ENCODE measurements at places on chromosomes 2 and 18.
A peak's percentile ranks its signal among the peaks of the same experiment; 100 is the strongest.

DNA sequence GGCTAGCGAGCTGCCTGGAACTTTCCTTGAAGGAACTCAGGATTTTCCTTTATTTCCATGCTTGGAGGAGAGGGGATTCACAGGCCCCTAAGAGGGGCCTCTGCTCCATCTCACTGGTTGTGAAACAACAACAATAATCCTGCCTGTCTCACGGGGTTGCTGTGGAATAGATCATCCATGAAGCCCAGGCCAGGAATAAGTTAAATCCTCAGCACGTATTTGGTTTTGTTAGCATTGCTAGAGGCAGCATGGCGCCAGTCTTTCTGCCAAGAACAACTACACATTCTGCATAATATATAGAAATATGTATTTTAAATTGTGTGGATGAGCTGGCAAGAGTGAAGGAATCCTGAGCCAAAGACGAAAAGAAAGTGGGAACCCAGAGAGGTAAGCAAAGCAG is 80.8 kb upstream of the L3MBTL4 start:
- DNase-seq: no peak

GRCh38 chr2:194151231-194151630 is 1505.8 kb upstream of the SLC39A10 start:
- no peak for DNase-seq

- no peak for DNase-seq
Measured at GRCh38 chr18:48581206-48581605, 42.4 kb downstream of the CTIF start.

DNA sequence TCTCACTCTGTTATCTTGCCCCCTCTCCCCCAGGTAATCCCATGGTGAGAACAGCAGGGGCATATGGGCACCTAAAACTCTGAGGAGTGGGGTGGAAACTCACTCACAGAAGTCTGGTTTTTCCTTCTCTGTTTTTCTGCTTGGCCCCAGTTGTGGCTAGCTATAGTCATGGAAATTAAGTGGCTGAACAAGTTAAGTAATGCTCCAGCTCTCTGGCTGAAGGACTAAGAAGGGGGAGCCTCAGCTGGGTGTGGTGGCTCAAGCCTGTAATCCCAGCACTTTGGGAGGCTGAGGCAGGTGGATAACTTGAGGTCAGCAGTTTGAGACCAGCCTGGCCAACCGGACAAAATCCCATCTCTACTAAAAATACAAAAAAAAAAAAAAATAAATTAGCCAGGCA is 261.0 kb downstream of the TPGS2 start:
- no peak for DNase-seq

DNA sequence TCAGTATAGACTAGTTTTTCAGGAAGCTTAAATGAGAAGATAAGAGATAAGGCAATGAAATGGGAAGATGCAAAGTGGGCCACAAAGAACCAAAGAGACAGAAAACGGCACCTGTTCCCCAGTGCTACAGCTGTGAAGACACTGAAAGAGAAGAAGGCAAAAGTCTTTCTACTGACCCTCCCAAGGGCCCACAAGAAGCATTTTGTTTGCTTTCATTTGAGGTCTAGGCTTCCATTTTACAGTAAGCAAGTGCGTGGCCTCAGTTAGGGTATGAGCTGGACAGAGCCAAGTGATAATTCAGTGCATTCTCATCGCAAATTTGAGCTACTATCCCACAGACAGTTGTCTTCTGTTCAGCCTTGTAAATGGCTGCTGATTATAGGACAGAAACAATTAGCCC is 53.4 kb upstream of the STK17B start:
- no peak for DNase-seq

DNA sequence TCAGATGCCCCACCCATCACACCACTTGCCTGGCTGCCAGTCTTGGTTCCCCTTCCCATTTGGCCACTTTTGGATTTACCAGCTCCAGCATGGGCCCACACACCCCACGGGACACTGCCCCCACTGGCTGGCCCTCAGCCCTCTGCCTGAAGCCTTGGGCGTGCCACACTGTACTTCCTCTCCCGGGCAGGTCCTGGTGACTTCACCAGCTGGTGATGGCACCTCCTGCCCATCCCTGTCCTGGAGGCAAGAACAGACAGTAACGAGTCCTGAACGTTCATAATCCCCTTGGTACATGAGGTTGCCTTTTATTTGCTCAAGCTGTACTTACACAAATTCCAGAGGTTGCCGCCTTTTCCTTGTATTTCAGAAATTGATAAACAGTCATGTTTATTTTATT is 81.1 kb downstream of the TMEM17 start:
- DNase-seq: no peak

DNA sequence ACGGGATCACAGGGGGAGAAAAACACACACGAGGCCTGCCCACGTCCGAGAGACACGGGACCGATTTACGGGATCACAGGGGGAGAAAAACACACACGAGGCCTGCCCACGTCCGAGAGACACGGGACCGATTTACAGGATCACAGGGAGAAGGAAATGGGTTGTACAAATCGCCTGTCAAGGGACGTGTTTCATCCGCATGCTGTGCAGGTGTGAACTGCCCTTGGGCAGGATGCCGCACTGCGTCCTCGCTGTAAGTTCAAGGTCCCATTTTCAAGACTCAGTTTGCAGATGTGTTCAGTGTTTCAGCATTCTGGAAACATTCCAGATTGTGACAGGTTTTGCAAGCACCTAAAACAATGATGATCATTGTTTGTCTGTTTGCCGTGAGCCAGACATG is 2.3 kb upstream of the KCNG2 start:
- no peak for DNase-seq

GRCh38 chr2:101435001-101435862 is 39.7 kb downstream of the RFX8 start:
- no peak for DNase-seq

DNA sequence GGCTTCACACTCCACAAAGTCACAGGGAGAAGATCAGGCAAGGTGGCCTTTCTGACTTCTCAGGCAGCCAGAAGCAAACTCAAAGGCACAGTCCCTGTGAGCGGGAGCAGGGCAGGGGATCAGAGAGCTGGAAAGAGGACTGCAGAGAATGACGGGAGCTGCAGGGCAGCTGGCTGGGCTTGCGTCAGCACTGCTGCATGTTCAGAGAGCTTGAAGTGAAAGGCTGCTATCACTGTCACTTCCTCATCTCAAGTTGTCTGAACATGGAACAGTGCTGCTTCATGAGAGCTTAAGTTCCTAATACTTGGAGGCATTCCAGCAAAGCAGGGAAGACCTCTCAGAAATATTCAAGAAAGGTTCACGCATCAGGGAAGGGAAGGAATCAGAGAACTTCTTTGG is 20.4 kb downstream of the TGFBRAP1 start:
- DNase-seq: no peak

DNA sequence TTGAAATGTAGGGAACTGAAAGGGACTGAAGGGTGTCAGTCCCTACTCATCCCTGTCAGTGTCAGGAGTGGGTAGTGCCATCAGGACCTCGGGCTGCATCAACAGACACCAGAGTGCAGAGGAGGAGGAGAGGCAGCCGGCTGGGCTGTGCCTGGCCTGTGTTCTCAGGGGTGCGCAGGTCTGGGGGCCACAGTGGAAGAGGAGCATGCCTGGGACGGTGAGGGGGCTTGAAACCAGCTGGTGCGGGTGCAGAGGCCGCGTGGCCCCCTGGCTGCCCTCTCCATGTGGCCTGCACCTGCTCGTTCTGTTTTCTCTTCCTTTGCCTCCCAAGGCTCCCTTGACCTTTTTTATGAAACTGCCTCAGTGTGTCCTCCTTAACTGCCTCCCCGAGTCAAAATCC is 41.3 kb downstream of the NTSR2 start:
- DNase-seq: no peak

GRCh38 chr2:98156304-98156703 is 69.3 kb downstream of the VWA3B start:
- DNase-seq: no peak

DNA sequence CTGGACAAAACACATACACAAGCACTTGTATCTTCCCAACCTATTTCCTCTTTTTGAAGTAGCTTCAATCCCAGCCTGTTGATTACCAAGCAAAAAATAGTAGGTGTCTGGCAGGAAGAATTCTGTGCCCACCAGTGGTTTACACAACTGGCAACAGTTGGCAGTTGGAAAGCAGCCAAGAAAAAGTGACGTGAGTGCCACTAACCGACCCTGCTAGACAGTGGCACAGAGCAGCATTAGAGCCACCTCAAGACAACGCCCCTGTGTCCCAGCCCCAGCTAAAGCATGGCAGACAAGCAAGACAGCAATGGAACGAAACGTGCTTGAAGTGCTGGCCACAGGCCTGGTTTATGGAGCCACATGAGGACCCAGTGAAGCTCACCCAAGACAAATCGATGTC is 379.6 kb downstream of the FBXO15 start:
- no peak for DNase-seq

DNA sequence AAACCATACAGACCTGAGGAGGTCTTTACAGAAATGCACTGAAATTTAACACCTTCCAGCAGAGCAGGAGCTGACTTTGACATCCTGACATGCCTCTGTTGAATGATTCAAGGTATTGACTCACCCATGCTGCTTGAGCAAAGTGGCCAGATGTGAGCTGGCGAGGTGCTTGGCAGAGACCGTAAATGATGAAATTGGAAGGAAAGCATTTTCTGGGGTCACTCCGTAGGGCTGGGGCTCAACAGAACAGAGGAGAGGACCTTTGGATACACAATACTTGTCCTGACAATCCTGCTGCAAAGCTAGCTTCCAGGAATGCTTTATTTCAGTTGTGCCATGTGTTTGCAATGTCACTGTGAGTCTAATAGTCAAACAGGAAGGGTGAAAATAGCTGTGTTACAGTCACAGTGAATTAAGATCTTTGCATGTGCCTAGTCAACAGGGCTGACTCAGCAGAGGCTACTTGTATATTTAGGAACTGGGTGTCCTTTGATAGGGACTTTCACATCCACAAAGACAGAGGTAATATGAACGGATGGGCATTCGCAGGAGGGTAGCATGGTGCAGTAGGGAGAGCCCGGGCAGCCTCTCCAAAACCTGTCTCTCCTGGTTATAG is 31.6 kb upstream of the NCK2 start:
- peak; percentile 31 for DNase-seq

DNA sequence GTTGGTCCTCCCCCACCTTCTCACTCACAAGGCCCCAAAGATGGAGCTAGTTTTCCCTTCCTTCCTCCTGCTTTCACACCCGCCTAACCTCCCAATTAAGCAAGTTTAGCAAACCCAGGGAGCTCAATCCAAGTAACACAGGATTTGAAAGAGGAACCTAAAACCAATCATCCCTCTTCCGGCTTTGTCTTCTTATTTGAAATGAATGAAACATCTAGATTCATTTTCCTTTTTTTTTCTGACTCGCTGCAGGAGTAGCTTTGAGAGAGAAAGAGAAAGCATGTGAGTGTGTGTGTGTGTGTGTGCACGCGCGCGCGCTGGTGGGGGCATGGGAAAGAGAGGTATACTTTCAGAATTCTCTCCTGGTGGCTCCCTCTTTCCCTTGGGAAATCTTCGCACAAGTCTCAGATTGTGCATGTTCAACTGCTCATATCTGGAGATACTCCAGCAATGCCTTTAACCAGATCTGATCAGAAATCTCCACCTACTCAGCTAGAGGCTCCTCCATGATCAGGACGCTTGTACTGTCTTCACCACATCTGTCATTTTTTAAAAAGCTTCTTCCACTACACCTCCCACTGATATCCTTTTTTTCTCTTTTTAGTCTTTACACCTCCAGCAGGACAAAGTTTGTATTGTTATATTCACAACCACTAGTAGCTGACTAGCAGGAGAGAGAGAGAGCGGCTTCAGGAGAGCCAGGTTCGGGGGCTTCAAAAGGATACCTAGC is 1.7 kb downstream of the SLC8A1 start:
- DNase-seq: peak; percentile 48

- DNase-seq: peak; percentile 94
Measured at GRCh38 chr2:231673348-231673770, 35.0 kb upstream of the PTMA start.

DNA sequence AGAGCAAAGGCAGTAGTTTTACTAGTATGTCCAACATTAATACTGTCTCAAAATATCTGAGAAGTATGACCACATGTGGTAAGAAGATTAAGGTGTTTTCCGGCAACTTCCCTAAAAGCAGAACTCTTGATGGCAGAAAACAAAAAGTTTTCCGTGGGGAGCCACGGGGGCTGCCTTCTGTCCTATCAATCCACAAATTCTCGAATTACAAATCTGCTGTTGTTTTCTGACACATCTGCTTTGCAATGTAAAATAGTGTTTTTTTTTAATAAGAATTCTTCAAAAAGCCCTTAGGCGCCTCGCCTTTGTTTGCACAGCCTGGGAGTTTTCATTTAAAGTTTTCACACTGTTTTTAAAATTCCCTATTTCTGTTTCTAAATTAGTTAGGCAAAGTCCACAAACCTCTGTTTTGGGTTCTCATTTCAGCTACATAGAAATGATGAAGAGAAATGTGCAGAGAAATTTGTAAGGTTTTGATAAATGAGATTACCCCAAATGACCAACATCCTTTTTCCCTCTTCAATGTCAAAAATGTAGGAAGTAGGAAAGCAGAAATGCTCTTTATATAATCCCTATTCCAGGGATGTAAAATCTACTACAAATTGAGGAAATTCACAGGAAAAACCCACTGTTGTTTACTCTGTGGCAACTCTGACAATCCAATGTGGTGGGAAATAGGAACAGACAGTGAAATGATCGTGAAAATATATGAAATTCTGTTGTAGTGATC is 385.8 kb downstream of the ZEB2 start:
- no peak for DNase-seq

- DNase-seq: no peak
Measured at GRCh38 chr2:38187541-38188011, 111.6 kb upstream of the CYP1B1 start.

Data from A172 (cell line).